Fibroblast of pulmonary artery (primary cell): ENCODE measurements at places on chromosomes 5 and 9.

GRCh38 chr9:89877051-89878002 is 272.5 kb downstream of the GADD45G start:
- DNase-seq, result no peak

GRCh38 chr5:176819476-176819875 is 9.1 kb downstream of the UNC5A start:
- no peak for DNase-seq

DNA sequence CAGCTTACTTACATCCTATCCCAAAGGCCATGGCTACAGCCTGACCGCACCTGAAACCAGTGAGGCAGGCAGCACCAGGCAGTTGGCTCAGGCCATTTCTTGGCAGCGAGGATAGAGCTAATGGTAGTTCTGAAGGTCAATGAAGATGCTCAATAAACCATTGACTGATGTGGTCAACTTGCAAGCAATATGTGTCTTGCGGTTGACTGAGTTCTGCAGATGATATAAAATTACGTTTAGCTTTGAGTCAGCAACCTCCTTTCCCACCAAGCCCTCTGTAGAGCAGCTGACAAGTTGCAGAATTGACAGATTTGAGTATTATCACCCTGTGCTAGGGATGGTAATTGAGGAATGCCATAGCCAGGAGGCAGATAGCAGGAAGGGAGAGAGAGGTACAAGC is 189.0 kb upstream of the PUM3 start:
- DNase-seq, result no peak

DNA sequence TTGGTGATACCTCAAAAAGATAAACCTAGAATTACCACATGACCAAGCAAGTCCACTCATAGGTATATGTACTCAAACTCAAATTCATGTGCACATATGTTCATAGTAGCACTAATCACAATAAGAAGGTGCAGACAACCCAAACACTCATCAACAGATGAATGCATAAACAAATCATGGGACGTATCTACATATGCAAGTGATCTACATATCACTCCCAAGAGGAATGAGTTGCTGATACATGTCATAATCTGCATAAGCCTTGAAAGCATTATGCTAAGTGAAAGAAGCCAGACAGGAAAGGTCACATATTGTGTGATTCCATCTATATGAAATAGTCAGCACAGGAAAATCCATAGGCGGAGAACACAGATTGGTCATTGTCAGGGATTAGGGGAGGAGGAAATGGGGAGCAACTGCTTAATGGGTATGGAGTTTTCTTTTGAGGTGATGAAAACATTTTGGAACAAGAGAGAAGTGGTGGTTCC is 10.6 kb upstream of the GPX8 start:
- DNase-seq, result no peak

- no peak for DNase-seq
Observed at GRCh38 chr5:115578657-115579056, 23.6 kb downstream of the TICAM2 start.
